ENCODE measurements at places on chromosomes 6 and 20. TPM values are rescaled to one million over a fixed set of nuclear protein-coding genes. Genes with fewer than 3 reads are reported as not detected.

DNA sequence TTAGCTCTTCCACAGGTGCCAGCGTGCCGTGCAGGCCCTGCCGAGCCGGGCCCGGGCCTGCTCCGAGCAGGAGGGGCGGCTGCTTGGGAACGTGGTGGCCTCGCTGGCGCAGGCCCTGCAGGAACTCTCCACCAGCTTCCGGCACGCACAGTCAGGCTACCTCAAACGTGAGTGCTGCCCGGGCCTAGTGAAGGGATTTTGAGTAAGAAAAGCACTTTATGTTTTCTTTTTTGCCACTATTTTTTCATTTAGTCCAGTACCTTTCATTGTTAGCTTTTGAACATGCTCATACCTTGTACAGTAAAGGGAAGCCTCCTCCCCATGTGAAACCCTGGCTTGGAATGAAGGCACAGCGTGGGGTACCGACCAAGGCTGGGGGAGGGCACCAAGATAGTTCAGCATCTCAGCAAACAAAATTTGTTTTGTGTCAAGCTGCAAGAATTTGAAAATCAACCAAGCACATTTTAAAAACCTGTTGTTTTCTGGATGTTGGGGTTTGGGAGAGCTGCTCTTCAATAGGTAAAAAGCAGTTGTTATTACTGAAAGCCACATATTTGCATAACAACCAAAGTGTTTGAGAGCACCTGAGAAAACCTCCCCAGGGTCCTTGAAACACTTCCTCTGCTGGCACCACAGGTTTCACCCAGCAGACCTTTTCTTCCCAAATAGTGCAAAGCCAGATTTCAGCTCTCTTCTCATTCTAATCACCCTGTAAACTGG lies 18.4 kb downstream of the STX16 start:
- no peak for DNase-seq

DNA sequence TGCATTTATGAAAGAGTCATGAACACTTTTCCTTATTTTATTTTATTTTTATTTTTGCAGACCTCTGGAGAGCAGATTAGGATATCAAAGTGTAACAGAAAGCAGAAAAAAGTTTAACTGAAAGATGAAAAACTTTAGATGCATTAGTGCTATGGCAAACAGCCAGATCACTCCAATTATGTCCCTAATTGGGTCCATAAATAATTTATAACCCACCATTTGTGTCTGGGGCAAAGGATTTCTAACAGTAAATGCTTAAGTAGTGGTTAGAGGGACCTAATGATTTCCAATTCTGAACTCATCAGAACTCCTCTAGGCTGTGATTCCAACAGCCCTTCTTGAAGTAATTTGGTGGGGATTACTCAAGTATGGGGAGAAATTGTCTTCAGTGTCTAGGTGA lies 93.7 kb upstream of the PROKR2 start:
- no peak for DNase-seq

CSTF1 gene
- 42.0 TPM for total RNA-seq

LY86 gene
- not detected for total RNA-seq

DNA sequence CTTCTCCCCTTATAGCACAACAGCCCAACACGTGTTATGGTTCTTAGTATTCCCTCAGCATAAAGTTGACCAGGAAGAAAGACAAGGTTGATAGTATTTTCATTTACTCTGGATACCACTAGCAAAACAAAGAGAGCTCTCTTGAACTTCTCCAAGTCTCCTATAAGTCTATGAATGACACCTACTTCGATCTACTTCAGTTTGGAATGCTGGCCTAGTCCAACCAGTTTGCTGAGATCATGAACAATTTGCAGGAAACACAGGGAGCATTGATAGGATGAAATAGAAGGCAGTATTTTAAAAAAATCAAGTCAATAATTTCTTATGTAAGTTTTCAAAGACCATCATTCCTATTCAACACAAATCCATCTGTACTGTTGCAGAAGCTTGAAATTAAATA lies 93.6 kb downstream of the GJA10 start:
- DNase-seq: no peak

- no peak for DNase-seq
These were observed 179.9 kb upstream of the RUNX2 start for GRCh38 chr6:45148278-45148677.

DNA sequence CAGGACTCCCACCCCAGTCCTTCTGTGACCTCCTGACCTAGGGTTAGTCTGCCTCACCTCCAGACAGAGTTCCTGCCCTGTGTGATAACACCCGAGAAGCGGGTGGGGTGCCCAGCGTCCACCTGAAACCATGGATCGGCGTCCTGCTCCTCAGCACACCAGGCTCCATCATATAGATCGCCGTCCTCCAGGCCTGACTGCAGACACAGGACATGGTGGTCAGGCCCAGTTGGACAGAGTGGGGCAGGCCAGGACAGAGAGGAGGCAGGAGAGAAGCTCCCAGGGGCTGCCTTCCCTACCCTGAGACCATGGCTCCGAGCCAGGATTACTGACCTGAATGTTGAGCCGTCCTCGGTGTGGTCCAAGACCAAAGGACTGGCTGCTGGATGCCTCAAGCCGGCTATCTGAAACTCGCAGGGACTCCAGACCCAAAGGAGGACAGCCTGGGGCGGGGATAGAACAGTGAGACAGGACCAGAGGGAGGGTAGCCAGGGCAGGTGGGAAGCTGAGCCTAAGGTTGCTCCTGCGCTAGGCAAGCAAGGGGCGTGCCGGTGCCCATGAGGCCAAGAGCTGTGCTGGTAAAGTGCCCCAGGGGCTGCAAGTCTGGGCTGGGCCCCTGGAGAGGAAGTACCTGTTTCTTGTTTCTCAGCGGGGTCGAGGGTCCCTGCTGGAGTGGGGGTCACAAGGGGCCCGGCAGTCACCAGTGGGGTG lies 2.2 kb downstream of the CPXM1 start:
- no peak for DNase-seq

GRCh38 chr6:116500969-116501433 lies 10.4 kb upstream of the CALHM5 start:
- no peak for DNase-seq

DNA sequence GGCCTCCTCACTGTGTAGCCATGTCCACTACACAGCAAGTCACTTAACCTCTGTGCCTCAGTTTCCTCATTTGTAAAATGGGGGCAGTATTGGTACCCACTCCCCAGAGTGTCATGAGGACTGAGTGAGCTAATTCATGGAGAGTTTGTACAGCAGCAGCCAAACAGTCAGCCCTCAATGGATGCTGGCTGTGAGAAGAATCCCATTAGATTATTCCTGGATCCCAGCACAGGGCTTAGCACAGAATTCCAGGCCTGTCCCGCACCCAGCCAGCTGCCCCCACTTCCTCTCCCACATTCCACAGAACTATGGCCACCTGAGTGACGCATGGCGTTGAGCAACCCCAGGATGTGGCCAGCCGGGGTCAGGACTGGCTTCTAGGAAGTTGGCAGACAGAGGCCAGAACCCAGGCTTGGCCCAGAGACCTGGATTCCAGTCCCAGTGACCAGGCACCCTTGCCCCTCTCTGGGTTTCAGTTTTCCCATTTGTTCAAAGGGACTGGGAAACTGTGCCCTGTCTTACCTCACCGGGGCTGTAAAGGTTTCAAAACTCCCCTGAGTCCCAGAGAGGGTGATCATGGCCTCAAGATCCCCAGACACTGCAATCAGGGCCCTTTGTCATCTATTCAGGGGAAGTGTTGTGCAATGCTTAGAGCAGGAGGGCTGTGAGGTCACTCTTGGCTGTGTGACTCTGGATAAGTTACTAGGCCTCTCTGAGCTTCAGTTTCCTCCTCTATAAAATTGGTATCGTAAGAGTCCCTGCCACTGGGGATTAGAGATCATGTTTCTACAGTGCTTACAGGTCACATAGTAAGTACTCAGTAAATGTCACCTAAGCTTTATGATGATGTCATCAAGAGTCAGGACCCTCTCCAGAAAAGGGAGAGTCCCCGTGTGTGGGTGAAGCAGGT lies 3.0 kb upstream of the TGM2 start:
- peak; percentile 30 for DNase-seq

DNA sequence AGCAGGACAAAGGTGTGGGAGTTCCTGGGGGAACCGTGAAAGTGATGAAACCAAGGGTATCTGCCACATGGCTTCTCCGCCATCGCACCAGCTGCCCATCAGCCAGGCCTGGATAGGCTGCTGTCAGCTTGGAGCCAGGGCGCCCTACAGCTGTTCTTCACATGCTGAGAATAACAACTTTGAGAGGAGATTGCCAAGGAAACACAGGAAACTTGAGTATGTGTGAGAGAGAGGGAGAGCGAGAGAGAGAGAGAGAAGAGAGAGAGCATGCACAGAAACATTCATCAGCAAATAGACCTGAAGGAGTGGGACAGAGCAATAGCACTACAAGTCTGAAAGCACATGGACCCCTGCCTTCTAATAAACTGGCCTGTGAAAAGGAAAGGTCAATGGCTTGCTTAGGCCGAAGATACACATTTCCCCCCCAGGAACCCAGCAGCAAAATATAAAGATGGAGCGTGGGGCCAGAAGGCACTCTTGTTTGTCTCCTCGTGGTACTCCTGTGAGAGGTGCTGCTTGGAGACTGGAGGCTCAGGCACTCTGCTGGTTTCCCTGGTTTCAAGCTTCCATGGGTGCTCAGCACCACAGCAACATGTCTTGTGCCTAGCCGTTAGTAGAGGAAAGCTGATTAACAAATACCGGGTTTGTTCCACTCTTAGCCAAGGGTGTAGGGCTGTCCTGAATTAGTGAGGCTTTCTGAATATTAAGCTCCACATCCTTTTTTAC lies 53.0 kb downstream of the SNAP25 start:
- DNase-seq: no peak

GRCh38 chr6:109428889-109429477 lies 11.4 kb downstream of the PPIL6 start:
- DNase-seq: no peak

OVOL2 gene
- total RNA-seq: not detected

DCBLD1 gene
- 203 TPM for total RNA-seq

GRCh38 chr6:37059344-37060194 lies 54.1 kb downstream of the FGD2 start:
- peak; percentile 60 for DNase-seq

GRCh38 chr20:45878076-45878761 lies 2.8 kb upstream of the ZSWIM1 start:
- no peak for DNase-seq
